ENCODE measurements at places on chromosomes 7 and 10.

DNA sequence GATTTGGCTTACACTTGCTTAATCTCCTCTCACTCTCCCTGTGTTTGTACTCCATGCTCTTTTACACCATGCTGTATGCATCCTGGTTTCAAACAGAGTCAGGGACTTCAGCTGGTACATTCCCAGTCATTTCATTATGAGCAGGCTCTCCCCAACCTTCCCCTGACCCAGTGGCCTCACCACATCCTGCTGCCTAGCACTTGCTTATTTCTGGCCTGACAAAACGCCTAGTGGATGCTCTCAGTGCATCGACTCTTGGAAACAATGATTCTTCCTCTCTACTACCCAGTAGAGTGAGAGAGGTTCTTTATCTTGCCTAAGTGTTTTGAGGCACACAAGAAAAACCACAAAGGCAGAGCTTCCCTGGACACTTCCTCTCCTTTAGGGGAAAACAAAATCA, 63.4 kb downstream of the CAV1 start:
- no peak for DNase-seq

GRCh38 chr7:142357953-142358520, 100.2 kb upstream of the PRSS58 start:
- DNase-seq: no peak

DNA sequence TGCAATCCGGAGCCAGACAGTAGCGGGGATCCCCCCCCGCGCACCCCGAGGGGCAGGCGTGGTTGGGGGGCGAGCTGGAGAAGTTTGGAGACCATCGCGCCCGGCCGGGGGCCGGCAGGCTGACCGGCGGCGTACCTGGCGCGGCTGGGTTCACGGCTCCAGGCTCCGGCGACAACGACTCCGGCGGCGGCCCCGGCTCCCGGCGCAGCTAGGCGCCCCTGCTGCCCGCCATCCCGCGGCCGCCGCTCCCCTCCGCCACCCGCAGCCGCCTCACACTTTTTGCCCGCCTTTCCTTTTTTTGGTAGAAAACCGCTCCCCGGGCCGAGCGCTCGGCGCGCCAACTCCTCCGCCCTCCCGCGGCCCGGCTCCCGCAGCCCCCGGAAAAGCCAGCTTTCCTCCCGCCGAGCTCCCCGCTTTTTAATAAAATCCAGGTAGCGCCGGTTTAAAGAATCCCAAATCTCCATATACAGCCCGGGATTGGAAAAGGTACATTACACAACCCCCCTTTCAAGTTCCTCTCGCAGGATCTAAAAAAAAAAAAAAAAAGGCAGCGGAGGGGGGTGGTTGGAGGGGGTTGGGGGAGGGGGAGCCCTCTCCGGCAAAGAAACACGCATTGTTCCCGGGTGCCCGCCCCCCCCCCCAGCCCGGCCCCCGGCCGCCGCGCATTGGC, at the start of gene TNRC18:
Gene TNRC18 (minus strand): TSS at position 529 of the 670 bp plus-strand sequence. CDS start 2,588 bp downstream, outside the sequence.
- DNase-seq: no peak

DNA sequence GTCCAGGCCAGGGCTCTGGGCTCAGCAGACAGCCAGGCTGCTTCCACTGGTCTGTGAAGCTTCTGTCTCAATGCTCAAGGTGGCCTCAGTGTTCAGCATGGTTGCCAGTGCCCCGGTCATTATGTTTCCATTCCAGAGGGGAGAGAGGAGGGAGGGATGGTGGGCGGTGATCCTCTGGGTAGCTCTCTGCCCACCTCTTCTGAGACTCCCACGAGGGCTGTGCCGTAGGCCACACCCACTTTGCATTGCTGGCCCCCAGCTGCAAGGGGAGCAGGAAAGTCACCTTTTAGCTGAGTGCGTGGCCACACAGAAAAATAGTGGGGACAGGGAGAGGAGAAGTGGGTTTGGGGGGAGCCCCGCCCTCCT, 42.5 kb downstream of the FOXK1 start:
- no peak for DNase-seq

- DNase-seq: no peak
These were observed 252.7 kb upstream of the CSTF2T start for GRCh38 chr10:51952056-51952455.

- no peak for DNase-seq
These were observed 204.2 kb downstream of the EMX2 start for GRCh38 chr10:117746541-117747448.

DNA sequence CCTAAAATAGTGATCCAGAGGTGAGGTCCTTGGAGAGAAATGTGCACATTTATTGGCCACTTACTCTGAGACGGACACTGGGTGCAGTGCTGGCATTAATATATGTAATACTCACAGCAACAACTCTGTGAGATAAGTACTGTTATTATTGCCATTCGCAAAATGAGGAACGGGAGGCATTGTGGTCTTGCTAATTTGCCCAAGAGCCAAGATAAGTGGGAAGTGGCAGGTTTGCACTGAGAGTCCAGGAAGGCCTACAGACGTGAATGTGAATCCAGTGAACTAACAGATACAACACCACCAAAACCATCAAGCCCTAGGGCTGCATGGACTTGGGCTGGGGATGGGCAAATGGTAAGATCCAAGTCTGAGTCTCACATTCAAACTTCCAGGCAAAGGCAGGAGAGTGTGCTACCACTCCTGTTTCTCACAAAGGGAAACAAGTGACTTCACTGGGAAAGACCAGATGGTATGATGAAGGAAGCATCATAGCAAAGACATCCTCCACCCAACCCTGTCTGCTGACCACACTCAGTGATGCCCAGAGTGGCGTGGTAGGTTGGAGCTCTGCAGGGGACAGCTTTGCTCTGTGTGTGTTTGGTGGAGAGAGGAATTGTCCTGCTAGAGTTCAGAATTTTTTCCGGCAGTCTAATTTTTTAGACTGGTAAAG, 19.2 kb downstream of the TMEM273 start:
- DNase-seq: no peak

- no peak for DNase-seq
These were observed 13.5 kb downstream of the IQCE start for GRCh38 chr7:2572101-2572842.

DNA sequence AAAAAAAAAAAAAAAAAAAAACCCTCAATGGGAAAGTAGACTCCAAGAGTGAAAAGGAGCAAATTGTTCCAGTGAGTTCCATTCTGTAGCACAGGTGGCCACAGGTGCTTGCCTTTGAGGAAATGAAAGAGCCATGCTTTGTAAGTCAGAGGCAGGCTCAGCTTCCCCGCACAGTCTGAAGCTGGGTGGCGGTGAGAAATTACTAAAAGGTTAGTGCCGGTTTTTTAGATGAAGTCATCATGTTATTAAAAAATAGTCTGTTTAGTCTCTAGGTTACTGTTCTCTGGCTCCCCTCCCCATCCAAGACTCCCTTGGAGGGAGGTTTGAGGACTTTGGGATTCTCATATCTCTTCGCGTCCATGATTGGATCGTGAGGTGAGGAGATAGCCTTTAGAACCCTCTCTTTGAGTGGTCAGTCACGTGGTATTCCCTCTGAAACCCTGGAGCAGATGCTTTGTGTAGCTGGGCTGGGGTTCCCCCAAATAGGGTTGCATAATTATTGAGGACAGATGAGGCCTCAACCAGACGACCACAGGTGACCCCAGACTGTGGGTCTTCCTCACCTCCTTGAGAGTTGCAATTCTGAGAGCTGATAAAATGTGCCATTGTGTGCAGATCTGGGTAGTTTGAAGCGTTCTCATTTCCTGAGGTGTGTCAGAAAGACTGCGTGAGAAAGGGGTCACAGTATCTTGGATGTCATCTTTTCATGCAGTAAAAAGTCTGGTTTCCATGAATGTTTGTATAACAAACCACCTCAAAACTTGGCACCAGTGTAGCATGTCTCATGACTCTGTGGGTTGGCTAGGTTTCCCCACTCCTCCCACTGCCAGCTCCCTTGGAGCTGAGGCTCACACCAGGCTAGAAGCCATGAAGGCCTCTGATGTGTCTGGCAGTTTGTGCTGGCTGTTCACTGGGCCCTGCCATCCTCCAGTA, 27.1 kb downstream of the OGDH start:
- peak; percentile 50 for DNase-seq

DNA sequence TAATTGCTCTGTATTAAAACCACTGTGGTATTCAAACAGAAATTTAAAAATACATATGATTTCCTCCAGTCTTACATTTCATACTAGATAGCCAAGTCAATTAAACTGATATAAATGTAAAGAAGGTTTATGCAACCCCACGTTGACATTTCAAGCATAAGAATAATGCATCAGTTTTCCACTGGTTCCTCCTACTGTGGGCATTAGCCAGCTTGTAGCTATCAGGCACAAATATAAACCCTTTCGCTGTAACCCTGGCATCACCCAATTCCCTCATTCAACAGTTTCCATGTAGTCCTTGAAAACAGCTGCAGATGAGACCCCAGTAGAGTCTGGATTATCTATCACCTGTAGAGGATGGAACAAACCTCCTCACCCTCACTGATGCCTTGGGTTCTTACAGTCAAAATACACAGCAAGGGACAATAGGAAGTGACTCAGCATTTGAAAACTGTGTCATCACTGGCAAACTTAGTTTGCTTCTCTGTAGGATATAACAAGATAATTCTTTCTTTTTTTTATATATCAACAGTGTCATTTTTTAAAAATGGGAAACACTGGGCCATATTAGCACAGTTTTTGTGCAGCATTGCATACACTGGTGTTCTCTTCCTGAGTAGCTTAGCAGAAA, 113.0 kb downstream of the PDE1C start:
- DNase-seq: no peak

- DNase-seq: no peak
These were observed 542.2 kb upstream of the FOXK1 start for GRCh38 chr7:4139656-4140625.

- DNase-seq: no peak
These were observed 87.2 kb downstream of the MDFIC start for GRCh38 chr7:115009139-115009538.

DNA sequence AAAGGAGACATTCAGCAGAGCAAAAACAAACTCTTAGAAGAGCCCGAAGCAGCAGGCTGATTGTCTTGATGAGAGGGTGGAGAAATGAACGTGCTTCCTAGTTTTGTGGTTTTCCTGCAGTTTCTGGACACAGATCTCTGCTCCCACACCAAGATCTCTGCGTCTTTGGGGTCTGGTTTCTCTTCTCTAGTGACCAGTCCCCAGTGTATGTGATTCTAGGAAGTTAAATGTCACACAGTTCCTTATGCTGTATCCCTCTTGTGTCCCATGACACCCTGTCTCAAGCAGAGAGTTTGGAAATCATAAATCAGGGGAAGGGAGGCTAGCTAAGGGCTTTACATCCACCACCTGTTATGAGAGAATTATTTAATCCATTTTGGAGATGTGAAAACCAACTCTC, 55.4 kb upstream of the KLF14 start:
- no peak for DNase-seq

DNA sequence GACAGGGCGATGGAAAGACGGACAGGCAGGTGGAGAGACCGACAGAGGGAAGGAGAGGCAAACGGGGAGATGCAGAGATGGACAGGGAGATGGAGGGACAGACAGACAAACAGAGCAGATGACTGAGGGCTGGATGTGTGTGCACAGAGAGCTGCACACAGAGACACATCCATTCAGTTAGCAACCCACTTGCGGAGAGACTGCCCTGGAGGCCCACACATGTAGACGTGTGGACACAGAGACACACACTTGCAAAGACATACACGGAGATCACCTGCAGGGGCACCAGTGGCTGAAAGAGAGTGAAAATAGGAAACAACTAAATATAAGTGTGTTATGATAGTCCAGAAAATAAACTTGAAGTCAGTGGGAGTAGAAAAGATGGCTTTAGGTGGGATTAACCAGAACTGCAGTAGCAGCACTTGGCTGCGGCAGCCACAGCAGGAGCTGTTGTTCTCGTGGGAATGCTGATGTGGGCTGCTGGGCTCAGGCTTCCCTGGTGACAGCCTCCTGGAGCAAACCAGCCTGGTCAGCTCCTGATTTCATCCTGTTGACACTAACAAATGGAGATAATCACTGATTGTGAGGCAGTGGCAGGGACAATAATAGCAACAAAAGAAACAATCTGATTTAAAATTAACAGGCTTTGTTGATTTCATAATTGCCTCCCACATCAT, 134.1 kb downstream of the CCNY start:
- DNase-seq: peak; percentile 37

- no peak for DNase-seq
These were observed 1.1 kb upstream of the TNS3 start for GRCh38 chr7:47582764-47583738.

DNA sequence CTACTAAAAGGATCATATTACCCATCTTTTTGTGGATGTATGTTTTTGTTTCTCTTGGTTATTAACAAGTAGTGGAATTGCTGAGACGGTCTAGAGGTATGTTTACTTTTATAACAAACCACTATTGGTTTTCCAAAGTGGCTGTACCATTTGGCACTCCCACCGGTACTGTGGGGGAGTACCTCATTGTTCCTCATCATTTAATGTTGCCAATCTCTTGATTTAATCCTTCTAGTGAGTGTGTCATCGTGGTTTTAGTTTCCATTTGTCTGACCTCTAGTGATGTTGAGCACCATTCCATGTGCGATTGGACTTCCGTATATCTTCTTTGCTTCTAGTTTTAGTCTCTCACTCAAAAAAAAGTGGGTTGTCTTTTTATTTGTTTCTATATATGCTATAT, 50.4 kb downstream of the RBM33 start:
- no peak for DNase-seq

DNA sequence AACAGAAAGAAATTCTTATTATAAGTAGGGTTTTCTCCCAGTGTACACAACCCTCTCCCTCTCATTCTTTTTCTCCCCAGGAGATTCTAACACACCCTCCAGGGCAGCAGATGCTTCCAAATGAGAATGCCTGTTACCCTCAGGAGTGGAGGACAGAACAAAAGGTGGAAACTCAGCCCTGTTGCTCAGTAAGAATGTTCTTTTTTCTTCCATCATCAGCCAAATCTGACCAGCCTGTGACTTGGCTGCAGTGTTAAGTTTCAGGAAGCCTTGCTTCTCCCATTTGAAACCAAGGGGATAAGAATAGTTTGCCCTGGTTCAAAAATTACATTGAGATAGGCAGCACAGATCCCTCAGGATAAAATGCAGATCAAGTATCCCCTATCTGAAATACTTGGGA, 77.5 kb upstream of the EEPD1 start:
- no peak for DNase-seq

DNA sequence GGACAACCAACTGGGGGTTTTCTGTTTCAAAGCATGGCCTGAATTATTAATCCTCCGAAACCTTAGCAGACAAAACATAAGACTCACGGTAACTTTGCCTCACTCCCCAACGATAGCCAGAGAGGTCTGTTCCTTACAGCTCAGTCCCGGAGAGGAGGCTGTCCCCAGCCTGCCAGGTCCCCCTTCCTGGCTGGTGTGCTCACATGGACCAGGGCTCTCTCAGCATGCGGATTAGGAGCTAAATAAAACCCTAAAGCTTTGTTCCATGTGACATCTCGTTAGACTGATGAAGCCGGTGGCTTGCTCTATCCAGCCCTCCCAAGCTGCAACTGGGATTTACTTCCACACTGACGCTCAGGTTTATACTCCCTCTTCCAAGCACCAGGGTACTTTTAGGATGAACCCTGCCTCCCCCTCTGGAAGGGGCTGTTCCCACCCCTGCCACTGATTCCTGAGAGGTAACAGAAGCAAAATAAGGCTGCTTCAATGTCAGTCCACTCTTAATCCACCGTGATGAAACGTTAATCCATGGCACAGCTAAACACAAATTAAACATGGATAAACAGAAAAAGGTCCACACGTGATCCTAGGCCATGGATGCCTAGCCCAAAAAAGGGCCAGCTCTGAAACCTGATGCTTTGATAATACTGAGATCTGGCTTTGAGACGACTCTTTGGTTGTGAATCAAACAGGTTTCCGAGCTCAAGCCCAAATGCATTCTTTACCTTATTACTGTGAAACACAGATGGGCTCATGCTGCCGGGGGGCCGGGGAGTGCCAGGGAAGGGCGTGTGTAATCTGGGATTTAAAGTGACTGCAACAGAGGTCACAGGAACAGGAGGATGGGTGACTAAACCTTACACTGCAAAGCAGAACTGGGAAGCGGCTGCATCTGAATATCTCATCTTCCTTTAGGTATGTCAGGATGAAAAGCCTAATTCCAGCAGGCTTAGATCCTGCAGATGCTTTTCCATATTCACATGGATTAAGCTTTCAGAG, 86.2 kb downstream of the ZRANB1 start:
- no peak for DNase-seq
